ENCODE measurements at places on chromosomes 3 and 15. TPM values are rescaled to one million over a fixed set of nuclear protein-coding genes. Genes with fewer than 3 reads are reported as not detected.

GRCh38 chr15:47484997-47485396 is 232.3 kb upstream of the SEMA6D start:
- H3K4me3 ChIP-seq: no peak overlapping the region
- no peaks in the 10 kb centered on the region for H3K36me3 ChIP-seq
- no peaks in the 10 kb centered on the region for H3K27me3 ChIP-seq
- no peak overlapping the region for H3K27ac ChIP-seq

DNA sequence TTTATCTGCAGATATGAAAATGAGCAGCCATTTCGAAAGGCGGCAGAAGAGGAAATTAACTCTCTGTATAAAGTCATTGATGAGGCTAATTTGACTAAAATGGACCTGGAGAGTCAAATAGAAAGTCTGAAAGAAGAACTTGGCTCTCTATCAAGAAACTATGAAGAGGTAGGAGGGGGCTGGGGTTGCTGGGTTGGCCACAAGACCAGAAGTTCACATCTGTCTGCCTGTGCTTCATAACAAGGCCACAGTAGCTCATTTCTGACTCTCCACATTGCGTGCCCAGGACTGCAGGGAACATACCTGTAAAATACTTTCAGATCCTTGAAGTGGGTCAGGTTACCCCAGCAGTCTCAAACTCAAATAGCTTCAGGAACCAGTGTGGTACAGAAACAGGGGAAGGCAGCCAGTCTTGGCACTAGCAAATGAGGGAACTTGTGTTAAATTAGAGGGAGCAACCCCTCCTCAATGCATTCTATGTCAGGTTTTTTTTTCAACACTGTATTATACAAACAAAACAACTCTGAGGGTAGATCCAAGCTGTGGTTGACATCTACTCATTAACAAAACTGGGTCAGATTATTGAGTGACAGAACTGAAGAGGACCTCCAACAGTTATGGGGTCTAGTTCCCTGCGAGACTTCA is 48.7 kb downstream of the BFSP2 start:
- no peaks in the 10 kb centered on the region for H3K4me1 ChIP-seq
- no peaks in the 10 kb centered on the region for H3K27me3 ChIP-seq
- H3K36me3 ChIP-seq: no peaks in the 10 kb centered on the region
- H3K27ac ChIP-seq: no peak overlapping the region
- H3K4me3 ChIP-seq: no peak overlapping the region

DNA sequence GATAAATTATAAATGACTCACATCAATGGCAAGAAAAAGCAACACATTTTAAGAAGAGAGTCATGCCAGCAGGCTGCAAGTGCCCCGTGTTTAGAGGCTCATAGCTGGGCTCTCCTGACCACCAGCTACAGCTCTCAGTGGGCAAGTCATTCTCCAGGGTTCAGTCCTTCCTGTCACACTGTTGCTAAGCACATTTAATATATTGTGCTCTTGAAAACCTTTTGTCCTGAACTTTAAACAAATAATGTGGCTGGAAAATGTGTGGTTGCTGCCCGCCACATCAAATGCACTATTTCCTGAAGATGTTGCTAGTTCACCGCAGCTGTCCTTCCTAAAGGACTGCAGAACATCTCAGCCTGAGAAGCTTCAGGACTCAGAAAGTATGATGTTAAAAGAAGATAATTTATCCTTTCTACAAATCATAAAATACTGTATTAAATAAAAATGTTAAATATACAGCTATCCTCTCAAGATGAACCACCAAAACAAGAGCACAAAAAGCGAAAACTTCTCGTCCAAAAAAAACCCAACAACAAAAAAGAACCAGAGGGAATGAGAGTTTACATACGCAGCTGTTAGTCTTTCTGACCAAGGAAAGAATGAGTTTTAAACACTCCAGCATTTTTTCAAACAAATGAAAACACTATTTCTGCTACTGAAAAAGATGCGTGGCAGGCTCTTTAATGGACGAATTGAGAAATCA is 951 bp downstream of the TARS3 start:
- DNase-seq: no peak
- peak overlapping the region; percentile 55 for H3K4me3 ChIP-seq
- no peaks in the 10 kb centered on the region for H3K4me1 ChIP-seq

- H3K27me3 ChIP-seq: no peaks in the 10 kb centered on the region
Measured at GRCh38 chr15:69059557-69059943, 45.1 kb downstream of the NOX5 start.

DNA sequence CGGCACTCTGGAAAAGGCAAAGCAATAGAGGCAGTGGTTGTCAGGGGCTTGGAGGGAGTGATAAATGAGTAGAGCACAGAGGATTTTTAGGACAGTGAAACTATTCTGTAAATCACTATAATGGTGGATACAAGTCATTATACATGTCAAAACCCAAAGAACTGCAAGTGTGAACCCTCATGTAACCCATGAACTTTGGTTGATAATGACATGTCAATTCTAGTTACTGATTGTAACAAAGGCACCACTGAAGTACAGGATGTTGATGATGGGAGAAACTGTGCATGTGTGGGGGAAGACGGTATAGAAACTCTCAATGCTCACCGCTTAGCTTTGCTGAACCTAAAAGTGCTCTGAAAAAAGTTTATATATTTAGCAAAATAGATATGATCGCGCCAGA is 36.0 kb downstream of the BTLA start:
- no peaks in the 10 kb centered on the region for H3K4me1 ChIP-seq
- no peak overlapping the region for H3K4me3 ChIP-seq
- H3K27me3 ChIP-seq: no peaks in the 10 kb centered on the region
- H3K36me3 ChIP-seq: no peaks in the 10 kb centered on the region
- no peak for DNase-seq

DNA sequence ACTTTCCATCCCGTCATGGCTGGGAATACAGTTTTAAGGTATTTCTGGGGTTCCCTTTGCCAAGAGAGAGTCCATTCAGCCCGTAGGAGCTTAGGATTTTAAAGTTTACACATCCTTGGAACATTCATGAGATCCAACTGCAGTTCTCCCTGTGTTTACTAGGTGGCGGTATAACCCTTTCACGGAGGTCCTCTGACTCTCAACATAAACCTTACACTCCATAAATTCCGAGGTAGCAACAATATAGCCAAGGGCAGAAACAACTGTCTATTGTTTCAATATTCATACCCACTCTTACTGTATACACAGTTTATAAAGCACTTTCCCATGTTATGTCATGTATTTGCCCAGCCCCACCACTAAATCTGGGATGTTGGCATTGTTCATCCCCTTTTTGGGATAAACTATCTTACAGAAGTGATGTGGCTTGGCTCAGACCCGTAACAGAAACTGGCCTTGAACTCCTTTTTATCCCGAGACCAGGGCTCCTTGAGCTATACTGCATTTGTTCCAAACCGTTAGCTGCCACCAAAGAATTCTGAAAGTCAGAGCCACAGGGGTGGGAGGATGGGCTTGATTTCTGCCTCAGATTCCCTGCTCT is 69.2 kb upstream of the COL6A5 start:
- no peak overlapping the region for H3K4me3 ChIP-seq
- no peaks in the 10 kb centered on the region for H3K4me1 ChIP-seq
- DNase-seq: no peak
- H3K27ac ChIP-seq: no peak overlapping the region
- H3K27me3 ChIP-seq: no peaks in the 10 kb centered on the region
- no peaks in the 10 kb centered on the region for H3K36me3 ChIP-seq

DNAJC19 gene
- 209 TPM for total RNA-seq

RYR3 gene
- total RNA-seq: 24.1 TPM

C3orf80 gene
- not detected for total RNA-seq

SCN11A gene
- not detected for total RNA-seq

MAP1A gene
- total RNA-seq: 10.5 TPM

RPP25 gene
- total RNA-seq: 3.0 TPM

Measured in uterus (tissue), 4 donors.